ENCODE measurements at places on chromosomes 5 and 9. TPM values are rescaled to one million over a fixed set of nuclear protein-coding genes. Genes with fewer than 3 reads are reported as not detected.

Gene PNPLA7
- polyA plus RNA-seq: 7.2 TPM

Gene ARSI
- 2.2 TPM for polyA plus RNA-seq

Gene SLC12A7
- 76.6 TPM for polyA plus RNA-seq

Gene BTNL8
- 135 TPM for polyA plus RNA-seq

Gene ANKDD1B
- polyA plus RNA-seq: 18.1 TPM

Gene GCNT1
- polyA plus RNA-seq: 108 TPM

Gene ARHGEF39
- 5.2 TPM for polyA plus RNA-seq

Gene ANKRD34B
- polyA plus RNA-seq: not detected

Gene MEIKIN
- not detected for polyA plus RNA-seq

Gene CCNJL
- 12.7 TPM for polyA plus RNA-seq

Gene SMIM33
- not detected for polyA plus RNA-seq

Gene DBN1
- 49.5 TPM for polyA plus RNA-seq

Gene CCDC192
- 0.39 TPM for polyA plus RNA-seq
